ENCODE measurements at places on chromosomes 4 and X.

DNA sequence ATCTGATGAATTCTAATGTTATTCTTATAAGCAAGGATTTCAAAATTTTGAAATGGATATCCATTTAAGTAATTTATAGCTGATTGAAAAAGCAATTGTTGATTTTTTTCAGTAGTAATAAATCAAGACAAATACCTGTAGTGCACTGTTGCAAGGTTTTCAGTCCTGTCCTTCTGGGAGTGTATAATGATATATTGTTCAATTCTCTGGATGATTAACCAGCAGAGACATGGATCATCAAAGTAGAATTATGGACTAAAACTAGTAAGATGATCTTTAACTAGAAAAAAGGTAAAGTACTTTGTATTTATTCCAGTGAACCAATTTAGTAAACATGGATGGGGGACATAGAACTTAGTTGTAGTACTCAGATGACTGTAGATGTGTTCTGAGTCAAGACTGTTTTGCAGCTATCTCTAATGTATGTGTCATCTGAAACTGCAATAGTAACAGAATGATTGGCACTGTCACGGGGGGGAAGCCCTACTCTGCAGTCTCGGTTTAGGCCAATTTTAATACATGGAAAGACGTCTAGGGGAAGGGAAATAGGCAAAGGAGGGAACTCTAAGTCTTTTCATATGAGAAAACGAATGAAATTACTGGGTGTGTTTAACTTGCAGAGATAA, 121.9 kb downstream of the GLRA3 start:
- no peak for DNase-seq

DNA sequence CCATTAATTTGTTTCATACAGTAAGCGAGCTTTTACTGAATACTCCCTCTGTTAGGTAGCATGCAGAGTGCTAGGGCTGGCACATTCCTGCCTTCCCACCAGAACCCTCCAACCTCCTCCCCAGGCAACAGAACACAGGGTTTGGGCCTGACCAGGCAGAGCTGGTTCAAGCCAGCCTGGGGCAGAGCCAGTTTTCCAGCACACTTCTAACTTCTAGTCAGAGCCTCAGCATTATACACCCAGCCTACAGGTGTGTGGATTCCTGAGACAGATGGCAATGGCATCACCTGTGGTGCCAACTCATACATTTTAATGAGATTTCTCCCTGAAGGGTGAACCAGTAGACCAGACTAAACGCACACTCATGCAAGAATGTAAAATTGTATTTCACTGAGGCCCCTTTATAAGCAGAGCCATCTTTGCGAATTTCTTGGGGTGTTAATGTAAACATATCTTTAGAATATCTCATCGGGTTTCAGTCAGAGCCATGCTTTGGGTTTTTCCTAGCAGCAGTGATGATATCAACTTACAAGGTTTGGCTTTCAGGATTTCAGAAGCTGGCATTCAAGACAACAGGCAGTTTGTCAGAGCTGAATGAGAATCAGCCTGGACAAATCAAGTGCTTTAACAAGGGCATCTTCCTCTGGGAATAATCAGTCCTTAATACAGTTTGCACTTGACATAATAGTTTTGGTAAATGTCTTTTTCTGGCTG, 92.0 kb downstream of the GATB start:
- no peak for DNase-seq

DNA sequence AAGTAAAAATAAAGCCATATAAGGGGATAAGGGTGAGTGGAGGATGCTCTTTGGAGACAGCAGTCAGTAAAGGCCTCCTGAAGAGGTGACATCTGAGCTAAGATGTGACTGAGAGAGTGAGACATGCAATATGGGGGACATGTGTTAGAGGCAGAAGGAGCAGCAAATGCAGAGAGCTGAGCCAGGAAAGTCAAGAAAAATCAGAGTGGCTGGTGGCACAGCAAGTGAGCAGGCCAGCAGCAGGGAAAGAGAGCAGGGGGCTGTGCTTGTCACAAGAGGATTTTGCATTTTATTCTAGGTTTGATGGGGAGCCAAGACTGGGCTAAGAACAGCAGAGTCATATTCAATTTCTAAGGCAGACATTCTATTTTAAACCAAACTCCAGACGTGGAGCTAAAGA, 394.5 kb downstream of the KCNIP4 start:
- DNase-seq, result no peak

- DNase-seq, result peak; percentile 18
Observed at GRCh38 chr4:25441519-25442117, 64.6 kb downstream of the ANAPC4 start.

- peak; percentile 41 for DNase-seq
Observed at GRCh38 chr4:26061248-26061986, 147.4 kb downstream of the SMIM20 start.

- DNase-seq, result peak; percentile 51
Observed at GRCh38 chr4:38663090-38663800, 754 bp upstream of the KLF3 start.
